HS-5 (cell line): ENCODE measurements at places on chromosomes 12 and 14.
A peak's percentile ranks its signal among the peaks of the same experiment; 100 is the strongest.

- DNase-seq: no peak
Measured at GRCh38 chr14:99647411-99647810, 2.5 kb downstream of the HHIPL1 start.

GRCh38 chr12:132084621-132085290 lies 59.4 kb downstream of the DDX51 start:
- DNase-seq: peak; percentile 30

DNA sequence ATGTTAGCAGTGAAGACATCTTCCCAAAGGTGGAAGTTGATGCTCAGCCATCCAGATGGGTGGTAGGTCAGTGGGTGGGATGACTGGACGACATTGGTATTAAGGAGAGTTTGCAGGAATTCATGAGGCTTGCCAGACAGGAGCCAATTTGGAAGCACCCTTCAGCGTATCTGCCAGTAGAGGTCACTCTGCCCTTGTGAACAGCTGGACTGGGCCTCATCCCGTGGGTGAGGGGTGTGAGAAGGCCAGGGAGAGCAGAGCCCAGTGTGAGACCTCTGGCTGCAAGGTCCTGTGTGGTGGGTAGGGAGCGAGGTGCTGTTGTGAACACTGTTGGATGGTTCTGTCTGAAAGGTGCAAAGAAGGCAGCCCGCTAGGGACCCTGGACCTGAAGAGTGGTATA lies 37.7 kb downstream of the SLC5A8 start:
- DNase-seq: no peak

GRCh38 chr12:92164712-92165111 lies 19.1 kb upstream of the BTG1 start:
- DNase-seq: no peak

DNA sequence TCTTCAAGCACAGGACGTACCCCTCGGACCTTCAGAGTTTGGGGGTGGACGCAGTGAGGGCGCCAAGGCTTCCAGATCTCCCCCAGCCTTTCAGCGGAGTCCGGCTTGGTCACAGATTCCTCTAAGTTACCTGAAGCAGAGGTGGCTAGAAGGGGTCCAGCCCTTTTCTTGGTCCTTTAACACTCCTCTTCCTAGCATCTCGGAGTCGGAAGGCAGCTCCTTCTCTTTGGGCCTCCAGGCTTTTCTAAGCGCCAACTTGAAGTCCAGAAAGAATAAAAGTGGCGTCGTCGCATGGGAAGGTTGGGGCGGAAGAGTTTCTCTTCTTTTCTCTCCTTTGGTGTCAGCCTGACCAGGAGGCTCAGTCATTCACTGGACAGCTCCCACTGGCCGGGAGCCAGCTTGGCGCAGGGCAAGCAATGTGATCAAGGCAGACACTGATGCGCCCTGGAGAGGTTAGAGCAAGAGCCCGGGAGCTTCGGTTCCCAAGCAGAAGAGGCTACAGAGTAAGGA lies 9.6 kb downstream of the OR6S1 start:
- DNase-seq: no peak

DNA sequence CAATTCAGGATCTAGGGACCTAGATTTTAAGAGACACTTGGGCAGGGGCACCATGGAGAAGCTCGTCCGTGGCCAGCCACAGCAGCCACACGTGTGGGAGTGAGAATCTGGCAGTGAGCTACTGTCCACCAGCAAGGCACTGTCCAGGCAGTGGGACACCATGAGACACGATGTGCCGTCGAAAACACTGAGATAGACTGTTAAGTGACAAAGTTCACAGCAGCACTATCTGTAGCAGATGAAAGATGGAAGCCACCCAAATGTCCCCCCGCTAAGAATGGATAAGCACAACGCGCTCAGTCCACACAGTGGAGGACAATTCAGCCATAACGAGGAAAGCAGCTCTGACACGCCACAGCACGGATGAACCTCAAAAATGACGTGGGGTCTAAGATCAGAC lies 19.7 kb downstream of the RILPL1 start:
- DNase-seq: no peak

GRCh38 chr12:113347892-113348291 lies 10.5 kb upstream of the PLBD2 start:
- DNase-seq: no peak

DNA sequence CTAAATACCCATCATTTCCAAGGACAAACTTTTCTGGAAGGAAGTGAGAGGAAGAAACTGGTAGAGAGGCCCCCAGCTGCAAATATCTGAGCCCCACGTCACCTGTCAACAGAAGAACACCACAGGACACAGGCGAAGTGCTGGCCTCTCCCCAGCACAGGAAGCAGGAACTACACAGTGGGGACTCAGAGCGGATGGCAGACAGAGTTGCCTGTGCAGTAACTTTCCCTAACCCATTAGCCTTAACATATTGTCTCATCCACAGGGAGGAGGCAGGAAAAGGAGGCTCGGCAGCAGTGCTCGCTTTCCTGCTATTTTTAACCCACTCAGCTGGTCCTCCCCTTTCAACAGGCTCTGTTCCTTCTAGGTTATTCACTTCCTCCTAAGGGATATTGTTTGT lies 111.5 kb upstream of the TMPO start:
- no peak for DNase-seq

DNA sequence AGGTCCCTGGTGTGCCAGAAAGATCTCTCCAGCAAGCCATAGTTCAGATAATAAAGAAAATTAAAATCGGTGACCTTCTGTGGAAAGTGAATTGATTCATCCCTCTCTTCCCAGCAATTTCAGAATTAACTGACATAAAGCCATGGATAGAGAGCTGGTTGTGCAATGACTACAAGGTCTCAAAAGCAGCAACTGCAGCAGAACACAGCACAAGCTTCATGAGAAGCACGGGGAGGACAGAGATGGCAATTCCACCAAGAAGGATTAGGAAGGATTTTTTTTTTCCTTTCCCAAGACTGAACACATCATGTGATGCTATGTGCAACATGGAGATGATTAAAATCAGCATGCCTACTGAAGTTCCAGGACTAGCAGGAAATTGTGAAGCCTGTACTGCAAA lies 154.9 kb upstream of the PLEKHG7 start:
- DNase-seq: no peak

GRCh38 chr12:49345825-49346658 lies 646 bp upstream of the DNAJC22 start:
- no peak for DNase-seq

DNA sequence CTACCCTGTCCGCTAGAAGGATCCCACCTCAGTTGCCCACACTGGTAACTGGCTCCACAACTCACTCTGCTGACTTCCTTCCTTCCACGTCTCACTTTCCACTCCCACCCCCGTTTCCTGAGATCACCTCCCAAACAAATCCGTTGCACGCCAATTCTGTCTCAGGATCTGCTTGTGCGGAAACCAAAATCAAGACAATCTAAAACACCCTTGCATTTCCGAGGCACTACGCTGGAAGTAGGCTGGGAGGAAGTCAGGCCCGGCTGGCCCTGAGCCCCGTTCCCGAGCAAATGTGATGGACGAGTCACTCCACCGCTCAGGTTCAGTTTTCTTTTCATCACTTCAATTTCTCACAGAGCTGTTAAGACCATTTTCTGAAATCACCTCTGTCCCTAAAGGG lies 23.1 kb downstream of the ABCB9 start:
- DNase-seq: no peak

- DNase-seq: no peak
Measured at GRCh38 chr14:99073431-99073830, 198.6 kb downstream of the BCL11B start.

DNA sequence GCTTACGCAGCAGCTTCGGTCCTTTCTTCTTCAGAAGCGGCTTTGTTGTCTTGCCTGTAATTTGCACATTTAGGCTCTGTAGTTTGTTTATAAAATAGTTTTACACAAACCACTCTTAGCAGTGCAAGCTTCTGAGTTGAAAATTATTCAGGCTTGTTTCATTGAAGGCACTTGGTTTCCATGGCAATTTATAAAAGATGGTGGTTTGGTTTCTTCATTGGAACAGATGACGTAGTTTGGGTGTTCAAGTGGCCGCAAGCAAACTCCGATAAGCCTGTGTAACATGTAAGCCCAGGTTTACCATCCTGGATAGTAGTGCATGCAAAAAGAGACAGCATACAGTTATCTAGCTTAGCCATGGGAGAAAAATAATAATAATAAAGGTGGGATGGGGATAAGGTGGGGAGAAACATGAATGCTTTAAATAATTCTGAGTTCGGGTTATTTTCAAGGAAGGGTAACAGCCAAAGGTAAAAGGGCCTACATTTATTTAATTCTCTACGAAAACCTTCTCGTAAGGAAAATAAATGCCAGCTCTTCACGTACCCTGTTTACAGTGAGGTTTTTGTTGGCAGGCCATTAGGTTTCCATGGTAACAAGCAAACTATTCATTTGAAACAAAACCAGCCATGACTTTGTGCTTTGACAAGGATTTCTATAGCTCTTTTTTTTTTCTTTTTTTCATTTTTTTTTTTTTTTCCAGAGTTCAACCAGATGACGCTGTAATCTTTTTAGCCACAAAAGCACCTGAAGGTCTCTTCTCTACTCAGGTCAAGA lies 189.6 kb upstream of the RPL10L start:
- no peak for DNase-seq

DNA sequence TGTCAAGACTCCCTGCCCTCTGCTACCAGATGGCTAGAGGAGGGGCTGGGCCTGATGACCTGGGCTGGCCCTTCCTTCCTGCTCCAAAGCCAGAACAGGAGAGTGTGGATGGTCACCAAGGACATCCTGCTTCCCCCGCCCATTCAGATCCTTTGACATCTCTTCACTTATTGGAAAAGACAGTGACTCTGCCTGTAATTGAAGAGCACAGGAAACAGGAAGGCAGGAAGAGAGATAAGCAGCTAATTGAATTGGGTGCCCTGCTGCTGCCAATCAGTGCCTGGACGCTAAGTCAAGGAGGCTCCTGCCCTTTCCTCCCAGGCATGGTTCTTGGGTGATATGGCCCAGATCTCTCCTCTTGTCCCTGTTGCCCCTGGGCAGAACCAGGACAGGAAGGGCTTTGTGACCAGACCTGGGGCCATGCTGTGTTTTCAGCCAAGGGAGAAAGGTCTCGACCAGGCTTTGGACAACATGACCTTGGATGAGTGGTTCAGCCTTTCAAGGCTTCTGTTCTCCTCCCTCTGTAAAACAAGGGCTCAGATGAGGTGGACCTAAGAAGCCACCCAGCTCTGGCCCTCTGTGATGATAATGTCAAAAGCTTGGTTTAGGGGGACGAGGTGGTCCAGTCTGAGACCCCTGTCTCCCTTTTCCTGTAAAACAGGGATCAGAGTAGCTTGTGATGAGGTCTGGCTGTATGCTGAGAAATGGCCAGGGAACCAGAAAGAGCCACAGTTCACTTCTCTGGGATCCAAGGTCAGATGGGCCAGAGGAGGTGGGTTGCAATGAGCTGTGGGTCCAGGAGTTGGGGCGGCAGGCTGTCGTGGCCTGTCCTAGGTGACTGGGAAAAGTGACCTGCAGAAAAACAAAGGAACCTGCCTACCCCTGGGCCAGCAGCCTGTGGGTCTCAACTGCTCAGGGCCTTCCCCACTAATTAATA lies 38.8 kb downstream of the FAM222A start:
- DNase-seq: no peak

DNA sequence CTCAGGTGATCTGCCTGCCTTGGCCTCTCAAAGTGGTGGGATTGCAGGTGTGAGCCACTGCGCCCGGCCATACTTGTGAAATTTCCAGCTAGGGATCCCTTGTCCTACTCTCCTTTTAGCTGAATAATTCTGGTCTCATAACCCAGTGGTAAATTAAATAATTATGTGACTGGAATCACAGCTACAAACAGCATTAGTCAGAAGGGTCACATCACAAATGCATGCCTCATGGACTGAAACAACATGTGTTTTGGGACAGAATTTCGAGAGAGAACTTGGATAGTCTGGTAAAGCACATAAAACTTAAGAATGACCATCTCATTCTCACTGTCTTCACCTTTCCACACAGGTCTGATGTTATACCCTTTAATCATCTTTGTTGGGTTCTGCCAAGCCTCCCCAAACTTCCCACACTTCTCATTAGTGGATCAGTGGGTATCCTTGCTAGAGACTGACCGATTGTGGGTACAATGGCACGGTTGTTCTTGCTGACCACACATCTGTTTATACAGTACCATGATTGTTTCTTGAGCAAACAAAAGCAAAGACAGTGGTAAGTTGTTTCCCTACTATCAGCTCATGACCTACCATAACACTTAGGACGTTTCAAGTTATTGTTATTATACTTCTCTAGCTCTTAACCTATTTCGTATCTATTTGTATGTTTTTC lies 5.1 kb downstream of the GPRC5D start:
- DNase-seq: peak; percentile 14

GRCh38 chr14:56063131-56063530 lies 55.1 kb upstream of the PELI2 start:
- no peak for DNase-seq

GRCh38 chr14:76775695-76776427 lies 14.6 kb downstream of the VASH1 start:
- DNase-seq: no peak

GRCh38 chr14:94058674-94059138 lies 22.3 kb downstream of the DDX24 start:
- no peak for DNase-seq

- DNase-seq: no peak
Measured at GRCh38 chr12:19209661-19210060, 80.1 kb downstream of the PLEKHA5 start.

DNA sequence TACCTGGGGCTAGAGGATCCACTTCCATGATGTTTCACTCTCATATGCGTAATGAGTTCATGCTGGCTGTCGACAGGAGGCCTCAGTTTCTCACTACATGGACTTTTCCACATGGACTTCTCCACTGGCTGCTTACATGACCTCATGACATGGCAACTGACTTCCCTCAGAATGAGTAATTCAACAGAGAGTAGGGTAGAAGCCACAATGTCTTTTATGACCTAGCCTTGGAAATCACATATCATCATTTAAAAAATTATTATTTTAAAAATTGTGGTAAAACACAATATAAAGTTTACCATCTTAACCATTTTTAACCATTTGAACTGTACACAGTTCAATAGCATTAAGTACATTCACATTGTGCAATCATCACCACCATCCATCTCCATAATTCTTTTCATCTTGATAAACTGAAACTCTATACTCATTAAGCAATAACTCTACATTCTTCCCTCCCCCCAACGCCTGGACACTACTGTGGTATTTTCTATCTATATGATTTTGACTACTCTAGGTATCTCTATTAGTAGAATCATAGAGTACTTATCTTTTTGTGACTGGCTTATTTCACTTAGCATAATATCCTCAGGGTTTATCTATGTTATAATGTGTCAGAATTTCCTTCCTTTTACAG lies 144.5 kb downstream of the TGFB3 start:
- DNase-seq: no peak

GRCh38 chr12:63949902-63950301 lies 105.4 kb downstream of the SRGAP1 start:
- no peak for DNase-seq

GRCh38 chr12:88339966-88340365 lies 197.9 kb downstream of the TMTC3 start:
- DNase-seq: no peak
